ENCODE measurements at places on chromosomes 11 and 22.

GRCh38 chr11:111302298-111302697 lies 4.0 kb downstream of the POU2AF3 start:
- DNase-seq = no peak

DNA sequence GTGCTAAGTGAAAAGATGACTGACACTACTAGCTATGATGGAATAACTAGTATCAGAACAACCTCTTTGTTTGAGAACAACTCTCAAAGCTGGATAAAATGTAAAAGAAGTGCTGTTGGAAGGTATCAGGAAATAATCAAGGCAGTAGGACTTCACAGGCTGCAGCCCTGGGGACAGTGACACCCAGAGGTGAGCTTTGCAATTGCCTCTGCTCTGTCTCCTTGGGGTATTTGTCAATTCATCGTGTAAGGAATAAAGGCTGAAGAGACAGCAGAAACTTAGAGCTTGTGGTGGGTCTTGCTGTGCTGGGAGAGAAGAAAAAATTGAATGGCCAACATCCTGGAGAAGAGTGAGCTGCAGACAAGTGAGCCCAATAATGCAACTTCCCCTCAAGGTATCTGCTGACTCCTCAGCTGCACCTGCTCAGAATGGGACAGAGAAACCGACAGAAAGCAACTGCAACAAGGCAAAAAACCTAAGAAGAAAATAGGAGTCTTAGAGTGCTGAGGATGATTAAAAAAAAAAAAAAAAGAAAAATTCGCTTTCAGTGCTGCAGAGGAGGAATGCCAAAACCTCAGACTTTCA lies 141.1 kb downstream of the RCN1 start:
- peak; percentile 9 for DNase-seq

DNA sequence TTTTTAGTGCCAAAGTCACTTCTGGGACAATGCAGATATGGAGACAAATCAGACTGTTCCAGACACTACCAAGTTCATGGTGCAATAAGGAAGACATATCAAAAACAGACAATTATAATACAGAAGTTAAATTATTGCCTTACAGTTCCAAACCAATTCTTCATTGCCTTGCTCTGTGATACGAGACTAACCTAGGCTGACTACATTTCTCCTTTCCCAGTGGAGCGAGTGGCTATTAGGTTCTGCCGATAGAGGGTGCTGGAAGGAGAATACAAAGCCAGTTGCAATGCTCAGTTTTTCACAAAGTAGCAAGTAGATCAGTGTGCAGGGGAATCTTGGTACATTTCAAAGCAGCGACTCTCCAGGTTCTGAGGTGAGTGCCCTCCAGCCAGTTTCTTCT lies 67.8 kb downstream of the FAM168A start:
- DNase-seq = no peak

GRCh38 chr22:19377565-19378343 lies 53.8 kb downstream of the HIRA start:
- no peak for DNase-seq

DNA sequence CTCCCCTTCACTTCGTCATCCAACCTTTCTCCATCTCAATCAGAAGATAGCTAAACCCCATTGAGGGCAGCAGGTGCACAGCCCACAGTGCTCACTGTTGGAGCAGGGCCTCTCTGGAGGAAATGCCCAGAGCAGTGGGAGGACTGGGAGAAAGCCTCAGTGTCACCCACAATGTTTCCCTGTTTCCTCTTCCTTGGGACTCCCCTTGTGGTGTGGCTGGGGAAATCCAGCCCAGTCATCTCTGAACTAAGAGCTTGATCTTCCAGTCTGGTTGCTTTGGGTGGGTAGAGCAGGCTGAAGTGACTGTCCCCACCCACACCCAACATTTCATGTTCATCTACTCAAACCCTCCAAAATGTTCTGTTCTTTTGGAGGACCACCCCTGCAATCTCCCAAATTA lies 29.8 kb upstream of the EED start:
- DNase-seq = peak; percentile 84

- DNase-seq = peak; percentile 58
Measured at GRCh38 chr22:43993072-43993760, 30.9 kb upstream of the PARVB start.

GRCh38 chr11:64619196-64619595 lies 28.2 kb downstream of the SLC22A12 start:
- DNase-seq = no peak

- DNase-seq = no peak
Measured at GRCh38 chr11:61267437-61267841, 26.5 kb downstream of the PGA5 start.

- no peak for DNase-seq
Measured at GRCh38 chr11:127288926-127289325, 288.4 kb upstream of the KIRREL3 start.

DNA sequence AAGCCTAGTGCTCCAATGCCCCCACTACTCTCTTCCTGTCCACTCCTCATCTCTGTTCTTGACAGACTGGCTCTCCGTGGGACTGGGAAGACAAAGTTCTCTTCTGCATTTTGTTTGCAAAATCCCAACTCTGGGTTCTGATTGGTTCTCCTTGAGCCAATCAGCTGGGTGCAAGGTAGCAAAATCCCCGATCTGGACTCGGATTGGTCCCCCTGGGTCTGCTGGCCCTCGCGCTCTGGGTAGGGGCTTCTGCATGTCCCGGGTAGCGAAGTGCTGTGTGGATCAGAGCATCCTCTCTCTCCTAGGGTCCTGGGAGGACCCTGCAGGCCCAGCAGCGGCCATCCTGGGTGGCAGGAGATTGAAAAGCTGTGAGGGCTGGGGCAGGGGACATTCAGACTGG lies 22.3 kb upstream of the A4GALT start:
- no peak for DNase-seq
